ENCODE measurements at places on chromosomes 2 and 18.

DNA sequence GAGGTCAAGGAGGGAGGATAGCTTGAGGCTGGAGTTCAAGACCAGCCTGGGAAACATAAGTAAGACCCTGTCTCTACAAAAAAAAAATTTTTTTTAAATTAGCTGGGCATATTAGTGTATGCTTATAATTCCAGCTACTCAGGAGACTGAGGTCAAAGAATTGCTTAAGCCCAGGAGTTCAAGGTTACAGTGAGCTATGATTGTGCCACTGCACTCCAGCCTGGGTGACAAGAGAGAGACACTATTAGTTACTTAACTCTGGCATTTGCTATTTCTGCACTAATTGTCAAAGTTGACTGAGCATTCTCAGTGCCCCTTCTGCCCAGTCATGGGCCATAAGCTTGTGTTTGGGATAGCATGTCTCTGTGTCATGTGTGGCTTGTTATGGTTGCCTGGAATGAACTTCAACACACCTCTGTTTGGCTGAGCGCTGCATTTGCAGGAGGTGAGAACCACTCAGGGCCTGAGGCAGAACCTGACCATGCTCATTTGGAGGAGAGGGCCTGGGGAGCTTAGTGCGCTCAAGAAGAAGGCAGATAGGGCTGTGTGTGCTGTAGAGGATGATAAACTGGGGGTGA is 77.7 kb downstream of the SH3RF3 start:
- DNase-seq = no peak

DNA sequence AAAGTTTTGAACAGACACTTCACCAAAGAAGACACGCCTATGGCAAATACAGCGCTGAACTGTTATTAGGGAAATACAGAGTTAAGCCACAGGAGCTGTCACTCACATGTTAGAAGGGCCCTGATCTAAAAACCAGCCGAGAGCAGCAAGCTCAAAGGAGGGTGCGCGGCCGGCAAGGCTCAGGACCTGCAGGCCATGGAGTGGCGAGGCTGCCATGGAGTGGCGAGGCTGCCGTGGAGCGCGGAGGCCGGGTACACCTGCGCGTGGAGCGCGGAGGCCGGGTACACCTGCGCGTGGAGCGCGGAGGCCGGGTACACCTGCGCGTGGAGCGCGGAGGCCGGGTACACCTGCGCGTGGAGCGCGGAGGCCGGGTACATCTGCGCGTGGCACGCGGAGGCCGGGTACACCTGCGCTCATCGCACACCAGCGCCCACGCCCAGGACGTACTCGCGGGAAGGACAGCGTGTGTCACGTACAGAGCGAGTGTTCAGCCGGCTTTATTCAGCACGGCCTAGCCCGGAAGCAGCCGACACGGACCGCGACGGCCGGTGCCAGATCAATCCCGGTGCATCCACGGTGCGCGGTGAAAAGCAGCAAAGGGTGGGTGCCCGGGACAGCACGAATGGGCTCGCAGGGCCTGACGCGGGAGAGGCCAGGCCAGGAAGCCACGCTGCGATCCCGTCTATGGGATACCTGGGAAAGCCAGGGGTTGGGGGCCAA is 68.8 kb downstream of the SLC66A2 start:
- peak; percentile 31 for DNase-seq

DNA sequence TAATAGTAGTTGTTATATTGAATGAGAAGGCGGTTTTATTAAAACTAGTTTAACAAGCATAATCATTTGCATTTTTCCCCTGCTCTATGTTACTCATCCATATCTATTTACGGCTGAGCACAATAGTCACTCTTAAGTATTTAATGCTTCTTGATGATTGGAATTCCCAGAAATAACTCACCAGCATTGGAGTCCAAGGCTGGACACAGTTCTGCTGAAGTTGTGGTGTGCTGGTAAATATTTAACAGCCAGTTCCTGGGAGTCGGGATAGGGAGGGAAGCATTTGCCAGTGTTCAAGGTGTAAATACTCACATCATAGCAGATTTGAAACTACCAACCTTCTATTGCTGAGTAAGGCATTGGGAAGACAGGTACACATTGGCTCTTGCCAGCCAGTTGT is 315.1 kb downstream of the MTX2 start:
- DNase-seq = no peak

- DNase-seq = no peak
Observed at GRCh38 chr2:110655701-110656100, 22.2 kb downstream of the BUB1 start.

DNA sequence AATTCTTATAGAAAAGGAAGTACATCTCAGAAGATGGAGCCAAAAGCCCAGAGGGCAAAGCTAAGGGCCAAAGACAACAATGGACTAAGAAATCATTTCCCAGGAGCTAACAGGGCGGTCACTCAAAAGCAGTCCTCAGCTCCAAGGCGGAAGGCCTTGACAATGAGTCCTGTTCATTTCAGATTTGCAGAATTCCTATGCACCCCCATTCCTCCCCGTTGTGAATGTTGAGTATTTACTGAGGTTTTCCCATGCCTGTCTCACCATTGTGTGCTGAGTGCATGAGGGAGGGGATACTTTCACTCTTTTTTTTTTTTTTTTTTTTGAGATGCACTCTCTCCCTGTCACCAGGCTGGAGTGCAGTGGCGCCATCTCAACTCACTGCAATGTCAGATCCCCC is 18.8 kb upstream of the DTNB start:
- no peak for DNase-seq
